ENCODE measurements at places on chromosomes 6 and 20.

GRCh38 chr20:3871550-3872265 is 17.5 kb upstream of the PANK2 start:
- DNase-seq = no peak

GRCh38 chr6:79421707-79422484 is 115.3 kb downstream of the LCA5 start:
- DNase-seq = no peak

GRCh38 chr20:41889126-41889843 is 271.1 kb upstream of the CHD6 start:
- no peak for DNase-seq

DNA sequence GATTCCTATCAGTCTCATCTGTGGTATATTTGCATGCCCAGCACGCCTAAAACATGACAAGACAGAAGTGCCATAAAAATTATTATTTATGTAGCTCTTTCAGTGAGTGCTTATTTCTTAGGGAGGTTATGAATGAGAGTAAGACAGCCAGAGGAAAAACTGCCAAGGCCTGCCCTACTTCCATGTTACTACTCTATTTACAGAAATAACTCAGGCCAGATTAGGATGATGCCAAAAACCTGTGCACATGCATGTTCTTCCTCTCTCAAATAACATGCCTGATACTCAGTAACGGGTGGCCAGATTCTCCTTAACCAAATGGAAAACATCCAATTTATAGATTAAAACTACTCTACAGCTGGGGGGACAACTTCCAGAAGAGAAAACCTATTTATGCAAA is 45.7 kb downstream of the ILRUN start:
- DNase-seq = no peak

DNA sequence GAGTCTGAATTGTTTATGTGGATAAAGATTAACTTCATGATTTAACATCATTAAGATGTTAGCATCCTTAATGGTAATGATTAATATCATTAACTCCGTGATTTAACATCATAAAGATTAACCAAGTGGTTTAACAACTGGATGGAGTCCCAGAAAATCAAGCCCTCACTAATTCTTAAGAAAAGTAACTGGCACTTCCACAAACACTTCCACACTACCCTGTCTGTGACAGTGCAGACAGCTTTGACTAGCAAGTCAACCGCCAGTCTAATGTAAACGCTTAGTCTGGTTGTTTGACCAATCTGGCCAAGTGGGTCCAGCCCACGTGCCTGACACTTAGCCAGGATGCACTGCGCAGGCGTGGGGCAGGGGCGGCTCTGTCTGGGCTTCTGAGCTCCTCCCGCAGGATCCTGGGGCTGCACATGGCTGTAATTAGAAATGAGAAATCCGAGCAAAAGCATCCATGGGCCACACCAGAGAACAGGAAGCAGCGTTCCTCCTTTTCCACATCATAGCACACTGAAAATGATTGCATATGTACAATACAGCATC is 424.2 kb downstream of the FOXA2 start:
- DNase-seq = no peak

GRCh38 chr20:43667341-43668132 is 623 bp downstream of the MYBL2 start:
- DNase-seq = no peak

GRCh38 chr20:39528436-39528835 is 566.3 kb downstream of the DHX35 start:
- no peak for DNase-seq
